ENCODE measurements at places on chromosomes 13 and 19. TPM values are rescaled to one million over a fixed set of nuclear protein-coding genes. Genes with fewer than 3 reads are reported as not detected.

DNA sequence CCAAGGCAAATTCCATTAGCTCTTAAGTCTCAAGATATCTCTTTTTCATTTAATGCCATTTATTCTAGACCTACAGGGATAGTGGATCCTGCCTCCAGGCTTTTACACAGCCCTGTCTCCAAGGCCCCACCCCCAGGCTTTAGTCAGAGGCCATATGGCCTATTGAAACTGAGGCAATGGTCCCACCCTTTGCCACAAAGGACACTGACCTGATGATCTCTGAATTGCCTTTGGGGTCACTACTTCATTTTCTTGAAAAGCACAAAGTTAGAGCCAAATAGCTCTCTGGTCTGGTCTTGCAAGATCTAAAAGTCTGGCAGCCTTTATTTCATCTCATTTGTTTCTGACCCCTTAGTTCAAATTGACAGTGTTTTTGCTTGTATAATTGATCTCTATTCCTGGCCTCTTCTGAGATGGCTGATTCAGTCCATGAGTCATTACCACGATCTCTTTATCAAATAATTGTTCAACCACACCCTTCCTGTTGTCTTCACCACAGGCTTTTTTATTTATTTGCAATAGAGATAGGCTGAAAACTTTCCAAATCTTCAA is 209.8 kb downstream of the FGF14 start:
- DNase-seq = no peak

CPAMD8 gene
- not detected for total RNA-seq

USPL1 gene
- 18.4 TPM for total RNA-seq

- no peak for DNase-seq
Measured at GRCh38 chr13:43434191-43434590, 352.6 kb downstream of the ENOX1 start.

DNA sequence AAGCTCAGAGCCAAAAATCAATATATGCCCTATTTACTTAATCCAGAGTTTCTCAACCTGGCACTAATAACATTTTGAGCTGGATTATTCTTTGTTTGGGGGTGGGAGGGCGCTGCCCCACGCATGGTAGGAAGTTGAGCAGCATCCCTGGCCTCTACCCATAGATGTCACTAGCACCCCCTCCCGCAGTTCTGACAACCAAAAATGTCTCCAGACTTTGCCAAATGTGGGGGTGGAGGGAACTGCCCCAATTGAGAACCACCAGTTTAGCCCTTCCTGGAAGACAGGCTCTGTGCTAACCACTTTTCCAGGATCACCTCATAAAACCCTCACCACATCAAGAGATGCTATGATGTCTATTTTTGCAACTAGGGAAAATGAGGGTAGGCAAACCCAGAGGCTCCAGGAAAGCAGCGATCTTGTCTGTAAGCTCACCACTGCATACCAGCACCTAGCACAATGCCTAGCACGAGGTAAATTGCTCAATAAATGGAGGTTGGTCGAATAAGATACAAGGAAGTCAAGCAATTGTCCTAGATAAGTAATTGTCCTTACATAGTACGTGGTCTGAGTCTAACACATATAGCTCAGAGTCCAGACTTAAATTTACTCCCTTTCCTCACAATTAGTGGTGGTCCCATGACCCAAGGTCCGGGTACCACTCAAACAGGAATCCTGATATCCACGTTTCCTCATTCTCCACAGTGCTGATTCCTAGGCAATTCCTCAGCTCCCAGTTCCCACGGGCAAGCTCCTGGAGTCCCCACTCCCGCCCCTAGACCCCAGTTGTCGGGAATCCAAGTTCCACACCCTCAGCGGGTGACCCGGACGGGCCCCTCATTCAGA is 892 bp downstream of the TRIR start:
- DNase-seq = peak; percentile 76

DNA sequence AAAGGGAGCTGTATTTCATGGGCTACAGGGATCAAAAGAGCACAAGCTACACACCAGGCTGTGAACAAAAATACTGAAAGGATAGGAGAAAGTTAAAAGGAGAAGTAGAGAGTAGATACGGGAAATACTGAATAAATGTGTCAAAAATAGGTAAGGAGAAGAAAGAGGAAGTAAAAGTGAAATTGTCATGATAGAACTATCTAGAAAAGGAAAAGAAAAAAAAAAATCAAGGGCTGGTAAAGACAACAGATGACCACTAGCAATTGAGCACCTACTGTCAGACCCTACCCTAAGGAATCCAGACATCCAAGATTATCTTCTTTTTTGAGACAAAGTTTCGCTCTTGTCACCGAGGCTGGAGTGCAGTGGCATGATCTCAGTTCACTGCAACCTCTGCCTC is 4.8 kb downstream of the RUBCNL start:
- peak; percentile 70 for DNase-seq

GRCh38 chr13:23988546-23989122 is 91.3 kb upstream of the C1QTNF9B start:
- no peak for DNase-seq

PSG1 gene
- total RNA-seq = not detected

DNA sequence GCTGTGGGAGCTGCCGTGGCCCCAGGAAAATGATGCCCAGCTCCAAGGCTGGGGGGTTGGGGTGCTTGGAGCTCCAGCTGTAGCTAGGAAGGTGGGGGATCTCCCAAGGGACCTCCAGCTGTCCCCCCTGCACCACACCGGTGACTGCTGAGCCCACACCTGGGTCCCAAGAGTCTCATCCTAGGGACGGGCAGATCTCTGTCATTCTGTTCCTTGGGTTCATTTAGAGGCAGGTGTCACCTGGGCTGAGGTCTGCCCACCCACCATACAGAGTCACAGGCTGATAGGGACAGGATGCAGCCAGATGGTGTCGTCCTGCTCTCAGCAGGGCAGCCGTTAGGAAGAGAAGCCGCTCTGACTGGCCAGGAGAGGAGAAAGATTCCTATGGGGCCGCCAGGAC is 5.3 kb downstream of the F2RL3 start:
- DNase-seq = no peak

- no peak for DNase-seq
Measured at GRCh38 chr13:31321457-31321856, 121.7 kb downstream of the B3GLCT start.

DNA sequence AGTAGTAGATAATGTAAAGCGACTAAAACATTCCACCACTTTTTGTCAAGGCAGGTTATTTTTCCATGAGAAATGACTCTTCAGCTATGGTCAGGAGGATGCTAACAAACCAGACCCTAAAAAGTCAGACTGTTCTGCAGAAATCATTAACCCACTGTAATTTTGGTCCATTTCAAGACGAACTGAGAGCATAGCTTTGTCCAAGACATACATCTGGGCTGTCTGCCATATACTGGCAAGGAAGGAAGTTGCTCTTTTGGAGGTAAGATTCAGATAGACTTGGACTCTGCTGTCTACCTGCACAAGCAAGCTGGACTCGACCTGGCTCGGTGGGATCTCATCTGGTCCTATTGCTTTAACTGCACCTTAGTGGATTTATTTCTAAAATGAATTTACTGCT is 207.8 kb downstream of the POSTN start:
- no peak for DNase-seq
